ENCODE measurements at places on chromosomes 7 and 10.

DNA sequence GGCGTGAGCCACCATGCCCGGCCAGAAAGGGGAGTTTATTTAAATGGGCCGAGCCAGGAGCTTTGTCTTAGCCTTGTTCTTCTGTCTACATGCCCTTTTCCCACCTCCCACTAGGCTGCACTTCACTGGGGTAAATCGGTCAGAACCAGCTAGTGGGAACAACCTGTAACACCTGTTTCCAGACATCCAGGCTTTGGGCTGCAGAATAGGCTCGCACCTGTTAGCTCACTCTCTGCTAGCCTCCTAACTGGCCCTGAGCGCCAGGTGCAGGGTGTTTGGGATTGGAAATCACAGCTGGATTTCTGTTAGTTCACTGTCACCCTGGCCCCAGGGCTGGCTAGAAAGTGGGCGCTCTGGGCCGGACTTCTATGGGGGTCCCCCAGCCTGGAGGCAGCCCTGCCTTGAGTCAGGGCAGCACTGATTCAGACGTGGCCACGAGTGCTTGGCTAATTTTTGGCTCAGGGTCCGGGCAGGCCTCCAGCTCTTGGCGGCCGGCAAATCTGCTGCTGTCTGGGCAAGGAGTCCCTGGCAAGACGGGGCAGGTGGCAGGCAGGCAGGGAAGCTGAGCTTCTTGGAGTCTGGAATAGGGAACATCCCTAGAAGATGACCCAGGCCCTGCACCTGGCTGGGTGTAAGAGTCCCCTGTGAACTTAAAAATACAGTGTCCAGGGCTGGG, 48.6 kb downstream of the GTF2IRD1 start:
- DNase-seq = no peak

DNA sequence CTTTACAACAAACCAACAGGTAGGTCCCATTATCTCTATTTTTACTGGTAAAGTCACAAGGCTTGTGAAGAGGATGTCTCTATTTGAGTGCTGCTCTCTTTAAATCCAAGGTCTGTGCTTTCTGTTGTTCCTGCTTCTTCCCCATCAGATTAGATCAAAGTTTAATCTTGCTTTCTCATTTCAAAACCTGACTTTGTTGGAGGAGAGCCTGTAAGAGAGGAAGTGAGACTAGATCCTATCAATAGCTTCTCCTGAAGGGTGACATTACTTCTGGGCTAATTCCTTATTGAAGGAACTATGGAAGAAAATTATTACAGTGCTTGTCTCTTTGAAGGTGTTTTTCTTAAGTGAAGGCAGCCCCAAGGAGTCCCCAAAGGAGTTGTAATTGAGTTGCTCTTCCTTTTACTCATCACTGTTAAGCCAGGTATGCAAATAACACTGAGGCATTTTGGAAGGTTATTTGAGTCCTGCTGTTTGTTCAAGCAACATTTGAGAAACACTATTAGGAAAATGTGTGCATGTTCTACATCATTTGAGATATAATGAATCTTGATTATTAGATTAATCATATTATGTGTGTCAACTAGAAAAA, 146.2 kb upstream of the MBL2 start:
- no peak for DNase-seq

- DNase-seq = no peak
Observed at GRCh38 chr10:13644866-13645265, 58.1 kb downstream of the PRPF18 start.

GRCh38 chr10:89248-89647, 40.2 kb upstream of the TUBB8 start:
- DNase-seq = no peak

DNA sequence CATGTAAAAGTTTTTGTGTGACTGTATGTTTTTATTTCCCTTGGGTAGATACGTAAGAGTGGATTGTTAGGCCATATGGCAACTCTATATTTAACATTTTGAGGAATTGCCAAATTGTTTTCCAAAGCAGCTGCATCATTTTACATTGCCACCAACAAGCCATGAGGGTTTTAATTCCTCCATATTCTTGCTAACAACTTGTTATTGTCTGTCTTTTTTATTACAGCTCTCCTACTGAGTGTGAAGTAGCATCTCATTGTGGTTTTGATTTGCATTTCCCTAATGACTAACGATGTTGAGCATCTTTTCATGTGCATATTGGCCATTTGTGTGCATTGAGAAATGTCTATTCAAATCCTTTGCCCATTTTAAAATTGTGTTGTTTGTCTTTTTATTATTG, 94.9 kb downstream of the CARD11 start:
- DNase-seq = no peak

- DNase-seq = no peak
Observed at GRCh38 chr10:57675125-57675524, 592.6 kb downstream of the IPMK start.

DNA sequence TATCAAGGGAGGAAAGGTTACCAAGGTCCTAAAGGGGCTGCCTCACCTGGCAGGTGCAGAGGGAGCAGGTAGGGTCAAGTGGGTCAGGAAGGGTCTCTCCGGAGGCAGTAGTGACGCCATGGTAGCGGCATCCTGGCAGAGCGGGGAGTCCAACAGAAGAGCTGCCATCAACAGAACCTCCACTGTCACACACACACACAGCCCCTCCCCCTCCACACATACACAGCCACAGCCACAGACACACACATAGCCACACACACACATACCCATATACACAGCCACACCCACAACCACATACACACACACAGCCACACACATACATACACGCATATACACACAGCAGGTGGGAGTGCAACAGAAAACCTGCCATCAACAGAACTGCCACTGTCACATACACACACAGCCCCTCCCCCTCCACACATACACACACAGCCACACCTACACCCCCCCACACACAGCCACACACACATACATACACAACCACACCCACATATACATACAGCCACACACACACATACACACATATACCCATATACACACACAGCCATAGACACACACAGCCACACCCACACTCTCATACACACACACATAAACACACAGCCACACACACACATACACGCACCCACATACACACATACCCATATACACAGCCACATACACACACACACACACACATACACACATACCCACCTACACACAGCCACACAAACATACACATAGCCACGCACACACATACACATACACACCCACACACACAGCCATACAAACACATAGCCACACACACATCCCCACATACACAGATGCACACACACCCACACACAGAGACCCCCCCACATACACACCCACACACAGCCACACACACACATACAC, 23.1 kb downstream of the KCP start:
- no peak for DNase-seq

GRCh38 chr7:98213888-98214810, 2.9 kb downstream of the BHLHA15 start:
- DNase-seq = no peak

DNA sequence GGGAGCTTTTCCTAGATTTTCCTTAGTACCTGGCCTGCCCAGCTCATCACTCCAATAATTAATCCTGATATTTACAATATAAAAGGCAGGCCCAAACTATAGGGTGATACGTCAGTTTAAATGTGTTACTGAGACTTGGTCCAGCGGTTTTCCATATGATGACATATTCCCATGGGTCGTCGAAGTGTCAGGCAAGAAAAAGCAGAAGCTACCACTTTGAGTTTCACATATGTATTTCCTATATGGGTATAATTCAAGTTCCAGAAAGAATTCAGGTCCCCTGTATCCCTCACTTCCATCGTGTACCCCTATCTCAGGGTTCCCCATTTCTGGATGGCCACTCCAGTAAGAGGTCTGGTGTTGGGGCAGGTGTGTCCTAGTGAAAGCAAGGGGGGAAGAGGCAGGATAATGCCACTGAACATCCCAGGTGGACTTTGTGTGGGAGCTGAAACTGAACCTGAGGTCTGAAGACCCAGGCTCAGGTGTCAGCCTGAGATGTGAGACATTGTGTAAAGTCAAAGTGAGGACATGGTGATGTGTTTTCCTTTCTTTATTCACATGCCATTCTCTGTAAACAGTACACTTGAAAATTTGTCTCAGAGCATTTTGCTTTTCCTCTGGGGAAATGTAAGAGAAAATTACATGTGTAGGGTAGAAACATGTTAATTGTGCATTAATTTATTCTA, 167.8 kb downstream of the PLXDC2 start:
- no peak for DNase-seq

DNA sequence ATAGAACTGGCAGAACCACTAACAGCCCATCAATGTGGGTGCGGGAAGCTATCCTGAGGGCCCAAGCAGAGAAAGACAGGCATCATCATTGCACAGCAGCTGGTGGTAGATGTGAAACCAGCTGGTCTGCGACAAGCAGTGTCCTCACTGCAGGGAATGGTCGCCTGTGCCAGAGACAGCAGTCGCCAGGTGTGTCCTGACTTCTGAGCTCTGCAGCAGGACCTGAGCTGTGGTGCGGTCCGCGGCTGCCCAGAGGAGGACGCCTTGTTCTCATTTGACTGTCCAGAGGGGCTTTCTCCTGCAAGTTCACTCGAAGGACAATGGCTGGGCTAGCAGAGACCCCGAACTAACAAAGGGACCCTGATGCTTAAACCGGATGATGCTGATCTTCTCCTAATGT, 97.4 kb downstream of the LRRC18 start:
- no peak for DNase-seq

DNA sequence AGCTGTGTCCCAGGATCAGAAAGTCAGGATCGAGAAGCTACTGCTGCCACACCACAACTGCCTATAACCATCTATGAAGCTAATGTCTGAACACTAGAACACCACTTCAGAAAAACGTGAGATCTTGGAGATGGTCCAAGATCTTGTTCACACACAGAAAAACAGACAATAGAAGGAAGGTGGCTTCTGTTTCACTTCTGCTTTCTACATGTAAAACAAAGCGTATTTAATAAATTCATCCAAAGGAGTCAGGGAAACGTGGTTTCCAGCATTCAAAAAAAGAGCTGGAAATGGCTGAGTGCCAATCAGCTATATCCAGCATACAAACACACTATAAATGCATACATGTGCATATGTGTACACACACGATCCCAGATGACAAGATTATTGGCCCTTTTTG, 70.2 kb upstream of the CCDC71L start:
- DNase-seq = no peak

- DNase-seq = no peak
Observed at GRCh38 chr10:71778071-71778825, 4.9 kb upstream of the VSIR start.

DNA sequence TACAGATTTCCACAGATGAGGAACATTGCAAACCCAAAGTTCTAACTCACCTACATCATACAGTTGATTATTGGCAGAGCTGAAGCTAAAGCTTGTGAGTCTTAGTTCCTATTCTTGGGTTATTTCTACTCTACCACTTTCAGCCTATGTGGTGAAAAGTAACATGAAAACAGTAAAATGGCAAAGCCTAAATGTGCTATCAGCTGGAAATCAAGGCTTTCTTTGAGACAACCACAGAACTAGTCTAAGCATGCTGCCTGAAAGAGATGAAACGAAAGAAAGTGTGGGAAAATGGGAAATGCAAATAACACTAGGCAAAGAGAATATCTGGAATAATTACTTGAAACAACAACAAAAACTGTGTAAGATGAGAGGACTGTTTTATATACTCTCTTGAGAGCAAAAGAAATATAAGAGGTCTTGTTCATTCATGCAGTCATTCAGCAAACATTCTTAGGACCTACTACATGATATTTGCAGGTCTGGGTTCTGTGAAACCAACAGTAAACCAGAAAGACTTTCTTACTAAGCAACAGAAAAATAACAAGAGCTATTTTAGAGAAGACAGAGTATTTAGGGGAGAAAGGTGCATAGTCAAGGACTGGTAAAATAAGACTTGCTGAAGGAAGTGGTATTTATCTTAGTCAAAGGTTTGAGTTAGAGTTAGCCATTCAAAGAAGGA, 437.1 kb downstream of the HTR7 start:
- no peak for DNase-seq

Measured in activated effector memory CD4-positive, alpha-beta T cell treated with Interleukin-2 at 50 U/mL for 16 hours (primary cell).